ENCODE measurements at places on chromosomes 12 and 14.

- DNase-seq = no peak
Measured at GRCh38 chr12:76307083-76307482, 41.1 kb downstream of the BBS10 start.

DNA sequence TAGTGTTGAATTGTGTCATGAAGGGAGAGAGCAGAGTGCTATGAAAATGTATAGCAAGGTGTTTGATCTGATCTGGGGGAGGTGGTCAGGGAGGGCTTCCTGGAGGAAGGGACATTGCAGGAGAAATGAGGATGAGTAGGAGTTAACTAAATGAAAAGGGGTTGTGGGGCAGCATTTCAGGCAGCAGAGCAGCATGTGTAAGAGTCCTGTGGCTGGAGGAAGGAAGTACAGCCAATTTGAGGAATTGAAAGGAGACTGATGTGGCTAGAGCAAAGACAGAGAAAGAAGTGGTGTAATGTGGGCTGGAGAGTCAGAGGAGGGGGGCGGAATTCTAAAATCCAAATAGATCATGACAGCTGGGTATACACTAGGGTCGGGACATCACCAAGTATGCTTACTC lies 20.5 kb downstream of the NPC2 start:
- no peak for DNase-seq

- DNase-seq = no peak
Measured at GRCh38 chr12:107990325-107990724, 138.8 kb upstream of the WSCD2 start.

DNA sequence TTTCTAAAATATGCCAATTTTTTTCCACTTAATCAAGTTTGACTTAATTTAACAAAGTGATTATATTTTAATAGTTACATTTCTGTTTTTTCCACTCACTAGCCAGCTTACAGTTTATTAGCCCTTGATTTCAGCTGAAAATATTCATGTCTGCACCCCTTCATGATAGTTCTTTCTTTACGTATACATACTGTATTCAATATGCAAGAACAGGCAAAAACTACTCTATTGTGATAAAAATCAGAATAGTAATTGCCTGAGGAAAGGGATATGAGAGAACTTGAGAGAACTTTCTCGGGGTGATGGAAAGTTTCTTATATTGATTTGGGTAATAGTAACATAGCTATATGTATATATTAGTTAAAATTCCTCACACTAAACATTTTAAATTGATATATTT lies 17.4 kb upstream of the PSMA6 start:
- no peak for DNase-seq

- no peak for DNase-seq
Measured at GRCh38 chr12:19799216-19799615, 359.9 kb downstream of the AEBP2 start.

GRCh38 chr14:88848571-88848970 lies 24.1 kb downstream of the TTC8 start:
- no peak for DNase-seq

- DNase-seq = no peak
Measured at GRCh38 chr12:62703011-62703380, 232.0 kb downstream of the PPM1H start.

- no peak for DNase-seq
Measured at GRCh38 chr12:108604208-108604941, 6.5 kb upstream of the TMEM119 start.

DNA sequence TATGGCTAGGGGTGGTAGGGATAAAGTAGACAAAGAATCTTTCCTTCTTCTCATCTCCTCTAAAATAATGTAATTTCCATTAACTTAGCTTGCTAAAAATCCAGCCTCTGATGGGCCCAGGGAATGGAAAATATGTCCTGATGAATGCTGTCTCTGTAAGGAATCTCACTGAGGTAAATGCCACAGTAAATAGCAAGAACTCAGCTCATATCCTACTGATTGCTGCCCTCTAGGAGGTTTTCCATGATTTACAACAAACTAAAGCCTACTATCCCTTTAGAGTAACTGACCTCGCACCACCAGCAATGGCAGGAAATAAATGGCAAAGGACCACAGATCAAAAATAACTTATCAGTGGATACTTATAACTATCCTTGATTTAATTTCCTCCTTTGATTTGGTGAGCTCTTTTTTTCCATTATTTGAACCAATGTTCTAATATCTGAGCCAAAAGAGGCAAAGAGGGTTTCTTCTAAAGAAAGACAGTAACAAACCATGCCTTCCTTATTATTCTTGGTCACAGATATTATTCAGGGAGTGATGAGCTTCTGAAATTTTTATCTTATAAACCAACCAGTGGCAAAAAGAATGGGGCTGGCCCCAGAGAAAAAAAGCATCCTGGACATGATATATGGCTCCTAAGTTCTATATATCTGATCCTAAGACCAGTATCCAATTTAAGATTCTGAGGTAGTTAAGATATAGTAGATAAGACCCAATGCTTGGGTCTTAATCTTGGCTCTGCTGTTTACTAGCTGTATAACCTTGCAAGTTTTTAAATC lies 43.8 kb downstream of the SENP1 start:
- DNase-seq = no peak

DNA sequence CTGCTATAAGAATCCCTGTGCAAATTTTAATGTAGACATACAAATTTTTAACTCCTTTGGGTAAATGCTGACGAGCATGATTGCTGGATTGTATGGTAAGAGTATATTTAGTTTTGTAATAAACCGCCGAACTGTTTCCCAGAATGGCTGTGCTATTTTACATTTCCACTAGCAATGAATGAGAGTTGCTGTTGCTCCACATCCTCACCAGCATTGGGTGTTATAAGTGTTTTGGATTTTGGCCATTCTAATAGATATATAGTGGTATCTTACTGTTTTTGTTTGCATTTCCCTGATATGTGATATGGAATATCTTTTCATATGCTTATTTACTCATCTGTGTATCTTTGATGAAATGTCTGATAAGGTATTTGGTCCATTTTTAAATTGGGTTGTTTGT lies 23.7 kb downstream of the ETNK1 start:
- no peak for DNase-seq

- DNase-seq = no peak
Measured at GRCh38 chr12:59158681-59159080, 238.4 kb upstream of the LRIG3 start.

- DNase-seq = no peak
Measured at GRCh38 chr12:40122842-40123241, 17.0 kb upstream of the SLC2A13 start.

DNA sequence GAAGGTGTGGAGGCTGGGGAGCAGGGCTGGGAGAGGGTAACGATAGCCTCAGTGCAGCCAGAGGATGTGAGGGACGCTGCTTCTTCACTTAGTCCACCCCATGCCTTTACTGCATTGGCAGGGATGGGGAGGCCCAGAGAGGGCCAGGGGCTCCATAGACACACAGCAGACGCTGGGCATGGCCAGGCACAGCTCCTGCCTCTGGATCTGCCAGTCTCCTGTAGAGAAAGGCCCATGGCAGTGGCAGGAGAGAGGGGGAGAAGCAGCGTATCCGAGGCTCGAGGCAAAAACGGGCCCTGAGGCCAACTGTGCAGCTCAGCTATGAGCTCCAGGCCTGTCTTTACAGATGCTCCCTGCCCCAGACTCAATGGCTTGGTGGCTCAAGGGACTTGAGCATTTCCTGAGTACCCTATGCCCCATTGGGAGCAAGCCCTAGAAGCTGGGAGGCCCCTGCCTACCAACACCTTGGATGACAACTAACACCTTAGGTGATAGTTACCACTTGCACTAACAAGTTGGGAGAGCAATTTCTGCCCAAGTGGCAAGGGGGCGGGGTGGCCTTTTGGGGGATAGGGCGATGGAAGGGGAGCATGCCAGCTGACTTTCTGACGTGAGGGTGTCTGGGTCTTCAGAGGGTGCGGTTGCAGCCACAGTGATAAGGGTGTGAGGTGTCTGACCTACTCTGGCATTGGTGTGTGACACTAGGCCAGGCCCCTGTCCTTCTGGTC lies 5.0 kb upstream of the LBHD2 start:
- DNase-seq = peak; percentile 43

- DNase-seq = no peak
Measured at GRCh38 chr14:58356268-58356667, 39.5 kb upstream of the TOMM20L start.

DNA sequence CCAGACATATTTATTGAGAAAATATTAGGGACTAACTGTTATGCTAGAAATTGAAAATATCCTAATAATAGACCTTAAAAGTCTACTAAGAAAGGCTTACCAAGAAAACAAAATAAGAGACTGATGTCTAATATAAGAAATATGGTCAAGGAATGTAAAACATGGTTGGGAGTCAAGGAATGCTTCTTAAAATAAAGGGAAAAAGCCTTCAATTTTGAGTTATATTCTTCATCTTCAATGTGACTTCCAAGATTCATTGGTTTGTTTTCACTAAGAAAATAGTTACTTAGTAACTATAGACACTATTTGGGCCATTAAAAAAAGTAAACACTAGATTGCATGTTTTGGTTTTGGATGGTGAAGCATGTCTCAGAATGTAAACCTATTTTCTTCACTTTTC lies 88.1 kb upstream of the ETV6 start:
- no peak for DNase-seq

GRCh38 chr14:35898217-35898775 lies 72.2 kb downstream of the BRMS1L start:
- no peak for DNase-seq

DNA sequence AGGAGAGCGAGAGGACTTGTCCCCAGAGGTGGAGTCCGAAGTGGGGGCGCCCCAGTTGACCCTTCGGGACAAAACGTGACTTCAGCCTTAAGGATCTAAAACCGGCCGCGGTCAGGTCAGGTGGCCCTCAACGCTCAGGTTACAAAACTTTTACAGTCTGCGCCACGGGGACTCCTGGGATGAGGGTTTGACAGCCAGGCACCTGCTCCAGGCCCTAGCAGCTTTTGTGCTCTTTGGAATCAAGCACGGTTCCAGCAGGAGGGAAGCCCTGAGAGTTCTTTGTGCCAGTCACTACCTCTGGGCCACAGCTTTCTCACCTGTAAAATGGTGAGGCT lies 337 bp downstream of the ZC2HC1C start:
- DNase-seq = no peak

- no peak for DNase-seq
Measured at GRCh38 chr14:64387232-64387781, 846 bp upstream of the MTHFD1 start.

GRCh38 chr14:20671597-20672283 lies 12.6 kb upstream of the RNASE4 start:
- no peak for DNase-seq

GRCh38 chr12:69684466-69684865 lies 14.6 kb downstream of the BEST3 start:
- no peak for DNase-seq

- peak; percentile 25 for DNase-seq
Measured at GRCh38 chr12:104604995-104605675, 148.4 kb downstream of the CHST11 start.

DNA sequence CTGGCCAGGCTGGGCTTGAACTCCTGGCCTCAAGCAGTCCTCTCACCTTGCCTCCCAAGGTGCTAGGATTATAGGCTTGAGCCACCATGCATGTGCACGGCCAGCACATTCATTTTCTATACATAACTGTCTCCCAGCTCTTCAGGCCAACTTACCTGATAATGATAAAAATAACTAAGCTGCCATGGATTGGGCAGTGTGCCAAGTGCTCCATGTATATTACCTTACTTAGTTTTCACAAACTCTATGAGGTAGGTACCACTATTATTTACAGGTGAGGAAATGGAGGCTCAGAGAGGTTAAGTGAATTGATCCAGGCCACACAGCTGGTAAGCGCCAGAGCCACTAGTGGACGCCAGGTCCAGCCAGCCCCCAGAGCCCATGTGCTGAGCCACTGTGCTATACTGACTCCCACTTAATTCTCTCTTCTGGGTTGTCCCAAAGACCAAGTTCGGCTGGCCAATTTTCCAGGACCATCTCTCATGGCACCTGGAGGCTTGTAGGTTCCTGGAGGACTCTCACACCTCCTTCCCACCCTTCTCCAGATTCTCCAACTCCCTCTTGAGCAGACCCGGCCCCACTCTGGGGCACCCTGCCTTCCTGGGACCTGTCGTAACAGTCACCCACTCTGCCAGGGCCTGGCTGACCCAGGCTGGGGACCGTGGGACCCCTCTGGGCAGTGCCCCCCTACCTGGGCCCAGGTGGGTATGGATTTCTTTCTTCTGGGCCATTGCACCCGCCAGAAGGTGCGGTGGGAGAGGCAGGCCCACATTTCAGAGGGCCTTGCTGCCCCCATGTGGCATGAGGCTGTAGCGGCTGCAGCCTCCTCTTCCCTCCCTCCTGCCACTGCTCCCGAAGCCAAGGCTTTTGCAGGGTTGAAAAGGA lies 30.2 kb upstream of the CIPC start:
- DNase-seq = peak; percentile 87

DNA sequence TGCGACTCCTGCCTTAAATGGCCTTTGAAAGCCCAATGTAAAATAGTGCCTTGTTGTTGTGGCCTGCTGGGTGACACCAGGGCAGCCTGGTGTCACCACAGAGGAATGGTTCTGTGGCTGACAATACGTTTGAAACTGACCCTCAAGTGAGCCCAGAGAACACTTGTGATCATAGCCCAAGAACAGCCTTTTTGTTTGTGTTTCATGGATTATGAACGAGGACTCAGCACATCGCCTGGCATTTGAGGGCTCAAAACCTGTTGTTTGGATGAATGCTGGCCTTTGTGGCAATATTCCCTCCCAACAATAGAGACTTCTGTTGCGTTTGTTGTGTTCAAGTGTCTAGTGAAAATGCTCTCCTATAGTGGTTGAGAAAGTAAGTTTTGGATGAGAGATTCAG lies 48.5 kb downstream of the TSPAN9 start:
- DNase-seq = no peak

DNA sequence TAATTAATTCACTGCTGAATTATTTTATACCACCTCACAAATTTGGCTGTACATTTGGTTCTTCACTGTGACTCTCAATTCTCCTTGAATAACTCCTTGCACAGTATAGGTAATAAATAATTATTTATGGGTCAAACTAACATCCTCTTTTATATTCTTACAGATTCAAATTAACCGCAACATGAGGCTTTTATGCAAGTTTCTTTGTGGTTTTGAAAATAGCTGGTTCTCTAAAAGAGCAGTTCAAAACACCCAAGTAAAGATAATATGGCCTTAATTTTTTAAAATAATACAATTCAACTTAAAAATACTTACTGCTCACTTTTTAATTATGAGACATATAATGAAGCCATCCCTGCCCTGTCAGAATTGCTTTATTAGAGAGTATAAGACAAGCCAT lies 12.9 kb upstream of the TRIM9 start:
- DNase-seq = no peak

- no peak for DNase-seq
Measured at GRCh38 chr12:57834086-57834876, 12.2 kb downstream of the CTDSP2 start.

- peak; percentile 80 for DNase-seq
Measured at GRCh38 chr12:47870175-47870781, 34.5 kb downstream of the VDR start.
